ENCODE measurements at places on chromosomes 12 and 14. TPM values are rescaled to one million over a fixed set of nuclear protein-coding genes. Genes with fewer than 3 reads are reported as not detected.

- H3K27ac ChIP-seq = no peak overlapping the region
- H3K4me1 ChIP-seq = peaks cover 3% of the 10 kb centered on the region
- peak; percentile 59 for DNase-seq
Observed at GRCh38 chr12:14238221-14238792, 127.2 kb upstream of the ATF7IP start.

GRCh38 chr14:54333511-54333910 lies 63.3 kb upstream of the CDKN3 start:
- no peaks in the 10 kb centered on the region for H3K36me3 ChIP-seq
- no peak for DNase-seq
- H3K27ac ChIP-seq = no peak overlapping the region
- peaks cover 9% of the 10 kb centered on the region for H3K27me3 ChIP-seq
- no peak overlapping the region for H3K4me3 ChIP-seq
- H3K4me1 ChIP-seq = no peaks in the 10 kb centered on the region

DNA sequence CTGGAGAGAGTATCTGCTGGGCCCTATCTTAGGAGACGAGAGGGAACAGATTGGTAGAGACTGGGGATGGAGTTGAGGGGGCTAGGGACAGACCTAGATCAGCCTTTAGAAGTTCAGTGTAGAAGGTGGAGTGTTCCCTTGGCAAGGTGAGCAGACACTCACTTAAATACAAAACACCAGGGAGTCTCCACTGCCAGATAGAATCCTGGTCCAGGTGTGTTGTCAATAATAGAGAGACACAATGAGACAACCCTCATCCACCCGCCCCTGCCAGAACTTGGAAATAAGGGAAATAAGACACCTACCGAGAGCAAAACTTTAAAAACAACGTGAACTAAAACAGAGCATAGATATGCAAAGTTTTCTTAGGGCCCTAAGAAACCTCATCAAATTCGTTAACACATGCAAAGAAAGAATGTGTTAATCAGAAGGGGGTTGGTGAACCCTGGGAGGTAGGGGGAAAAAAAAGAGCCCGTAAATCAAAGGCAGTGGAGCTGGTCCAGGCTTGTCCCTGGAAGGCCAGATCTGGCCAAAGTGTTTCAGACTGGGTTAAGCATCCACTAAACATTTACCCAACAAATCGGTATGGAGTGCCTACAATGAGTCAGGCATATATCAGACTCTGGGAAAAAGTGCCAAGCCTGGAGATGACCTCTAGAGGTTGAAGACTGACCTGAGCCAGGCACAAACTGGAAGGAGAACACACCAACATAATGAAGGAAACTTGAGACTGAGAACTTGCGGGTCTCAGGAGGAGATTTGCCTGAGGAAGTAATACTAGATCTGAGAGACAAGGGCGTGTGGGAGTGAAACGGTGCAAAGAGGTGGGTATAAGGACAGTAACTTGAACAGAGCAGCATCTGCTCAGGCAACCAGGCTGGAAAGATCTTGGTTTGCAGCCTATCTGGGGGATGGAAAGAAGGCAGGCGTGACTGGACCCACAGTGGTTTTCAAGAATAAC lies 37.0 kb upstream of the OTX2 start:
- H3K36me3 ChIP-seq = no peaks in the 10 kb centered on the region
- no peak overlapping the region for H3K27ac ChIP-seq
- H3K4me3 ChIP-seq = no peak overlapping the region

DBX2 gene
- not detected for total RNA-seq

GYS2 gene
- total RNA-seq = not detected
